ENCODE measurements at places on chromosomes 4 and X. TPM values are rescaled to one million over a fixed set of nuclear protein-coding genes. Genes with fewer than 3 reads are reported as not detected.

DNA sequence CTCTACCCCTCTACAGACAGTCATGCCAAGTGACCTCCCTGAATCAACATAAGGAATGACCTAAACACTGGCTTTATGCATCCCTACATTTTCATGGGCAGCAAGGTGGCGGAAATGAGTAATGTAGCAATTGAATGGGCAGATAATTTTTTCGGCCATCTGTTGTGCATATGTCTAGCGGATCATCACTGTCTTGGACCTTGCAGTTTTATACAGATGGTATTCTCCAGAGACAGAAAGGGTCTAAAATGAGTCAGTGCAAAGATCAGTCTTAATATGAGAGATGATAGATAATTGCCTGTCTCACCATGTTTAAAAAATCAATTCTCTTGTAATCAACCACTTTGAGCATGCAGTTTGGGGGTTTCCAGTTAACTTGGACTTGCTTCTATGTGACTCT lies 177.3 kb upstream of the DKK2 start:
- DNase-seq, result no peak
- no peaks in the 10 kb centered on the region for H3K36me3 ChIP-seq
- H3K4me1 ChIP-seq, result no peaks in the 10 kb centered on the region
- no peaks in the 10 kb centered on the region for H3K27me3 ChIP-seq
- H3K27ac ChIP-seq, result no peak overlapping the region
- H3K4me3 ChIP-seq, result no peak overlapping the region

DNA sequence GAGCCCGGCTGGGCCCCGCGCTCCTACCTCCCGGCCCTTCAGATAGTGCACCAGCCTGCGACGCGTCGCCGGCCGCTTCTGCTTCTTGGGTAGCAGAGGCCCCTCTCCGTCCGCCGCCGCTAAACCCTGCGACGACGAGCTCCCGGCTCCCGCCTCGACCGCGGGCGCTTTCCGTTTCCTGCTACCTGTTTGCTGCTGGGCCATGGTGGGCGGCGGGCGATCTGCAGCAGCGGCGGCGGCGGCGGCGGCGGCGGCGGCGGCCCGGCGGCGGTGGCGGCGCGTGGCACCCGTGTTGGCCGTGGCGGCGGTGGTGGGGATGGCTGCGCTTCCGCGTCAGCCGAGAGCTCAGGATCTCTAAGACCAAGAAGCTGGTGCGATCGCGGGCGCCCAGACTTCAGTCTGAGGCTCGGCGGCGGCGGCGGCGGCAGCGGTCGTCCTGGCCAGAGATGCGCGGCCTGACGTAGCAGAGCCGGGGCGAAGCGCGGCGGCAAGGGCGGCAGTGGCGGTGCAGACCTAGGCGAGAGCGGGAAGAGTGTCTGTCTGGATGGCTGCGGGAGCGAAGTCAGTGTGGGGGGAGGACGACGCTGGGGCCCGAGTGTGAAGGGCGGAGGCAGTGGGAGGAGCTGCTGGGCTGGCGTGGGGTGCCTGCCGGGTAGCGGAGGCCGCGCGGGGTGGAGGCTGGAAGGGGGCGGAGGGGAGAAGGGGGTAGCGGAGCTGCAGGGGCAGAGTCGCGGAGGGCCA lies at the start of gene DCAF12L2:
Gene DCAF12L2 (minus strand): TSS at position 569 of the 741 bp plus-strand sequence. CDS start 365 bp downstream, at position 204.
- H3K27ac ChIP-seq, result no peak within 1 kb of the TSS
- no peak within 1 kb of the TSS for H3K4me3 ChIP-seq
- H3K36me3 ChIP-seq, result no peaks in the 10 kb centered on the region
- no peaks in the 10 kb centered on the region for H3K27me3 ChIP-seq
- DNase-seq, result no peak

- no peak overlapping the region for H3K4me3 ChIP-seq
- no peak for DNase-seq
- no peaks in the 10 kb centered on the region for H3K27me3 ChIP-seq
- H3K4me1 ChIP-seq, result no peaks in the 10 kb centered on the region
- H3K36me3 ChIP-seq, result no peaks in the 10 kb centered on the region
Observed at GRCh38 chrX:150837845-150838244, 60.6 kb downstream of the CD99L2 start.

GRCh38 chr4:123580981-123581664 lies 184.5 kb downstream of the SPRY1 start:
- H3K4me1 ChIP-seq, result no peaks in the 10 kb centered on the region
- no peak for DNase-seq
- H3K27me3 ChIP-seq, result no peaks in the 10 kb centered on the region
- H3K36me3 ChIP-seq, result no peaks in the 10 kb centered on the region
- H3K4me3 ChIP-seq, result no peak overlapping the region

- H3K36me3 ChIP-seq, result no peaks in the 10 kb centered on the region
- no peak overlapping the region for H3K4me3 ChIP-seq
- H3K4me1 ChIP-seq, result no peaks in the 10 kb centered on the region
- no peaks in the 10 kb centered on the region for H3K27me3 ChIP-seq
- no peak overlapping the region for H3K27ac ChIP-seq
- no peak for DNase-seq
Observed at GRCh38 chrX:119189115-119189514, 47.0 kb upstream of the PGRMC1 start.

GRCh38 chrX:119455264-119455663 lies 13.0 kb upstream of the SLC25A5 start:
- H3K4me1 ChIP-seq, result no peaks in the 10 kb centered on the region
- H3K27ac ChIP-seq, result peak overlapping the region; percentile 74
- no peaks in the 10 kb centered on the region for H3K27me3 ChIP-seq
- no peak overlapping the region for H3K4me3 ChIP-seq
- no peaks in the 10 kb centered on the region for H3K36me3 ChIP-seq
- DNase-seq, result no peak

GRCh38 chrX:45258731-45259402 lies 58.2 kb upstream of the DIPK2B start:
- H3K36me3 ChIP-seq, result no peaks in the 10 kb centered on the region
- H3K4me3 ChIP-seq, result no peak overlapping the region
- no peaks in the 10 kb centered on the region for H3K27me3 ChIP-seq
- no peaks in the 10 kb centered on the region for H3K4me1 ChIP-seq
- no peak overlapping the region for H3K27ac ChIP-seq

GRCh38 chr4:113052379-113052951 lies 3.0 kb downstream of the ANK2 start:
- H3K27me3 ChIP-seq, result no peaks in the 10 kb centered on the region
- no peak for DNase-seq
- no peaks in the 10 kb centered on the region for H3K36me3 ChIP-seq
- H3K4me1 ChIP-seq, result no peaks in the 10 kb centered on the region
- H3K4me3 ChIP-seq, result no peak overlapping the region

GRCh38 chrX:96889726-96890125 lies 6.0 kb downstream of the RPA4 start:
- no peak for DNase-seq
- H3K4me1 ChIP-seq, result no peaks in the 10 kb centered on the region
- no peaks in the 10 kb centered on the region for H3K27me3 ChIP-seq
- H3K4me3 ChIP-seq, result no peak overlapping the region
- no peaks in the 10 kb centered on the region for H3K36me3 ChIP-seq

GRCh38 chrX:136671006-136671610 lies 23.1 kb downstream of the CD40LG start:
- H3K27me3 ChIP-seq, result no peaks in the 10 kb centered on the region
- H3K4me3 ChIP-seq, result no peak overlapping the region
- DNase-seq, result no peak
- H3K36me3 ChIP-seq, result no peaks in the 10 kb centered on the region

- no peaks in the 10 kb centered on the region for H3K4me1 ChIP-seq
- peak overlapping the region; percentile 8 for H3K27ac ChIP-seq
- no peak for DNase-seq
- no peaks in the 10 kb centered on the region for H3K36me3 ChIP-seq
- no peak overlapping the region for H3K4me3 ChIP-seq
Observed at GRCh38 chrX:17740137-17741122, 3.1 kb downstream of the SCML1 start.

GRCh38 chr4:88981993-88982392 lies 75.0 kb downstream of the FAM13A start:
- H3K4me1 ChIP-seq, result no peaks in the 10 kb centered on the region
- H3K27ac ChIP-seq, result no peak overlapping the region
- no peak for DNase-seq
- H3K36me3 ChIP-seq, result no peaks in the 10 kb centered on the region
- no peak overlapping the region for H3K4me3 ChIP-seq

- no peaks in the 10 kb centered on the region for H3K36me3 ChIP-seq
- no peaks in the 10 kb centered on the region for H3K4me1 ChIP-seq
- no peaks in the 10 kb centered on the region for H3K27me3 ChIP-seq
- DNase-seq, result no peak
Observed at GRCh38 chrX:150502091-150502490, 66.3 kb upstream of the MTM1 start.

DNA sequence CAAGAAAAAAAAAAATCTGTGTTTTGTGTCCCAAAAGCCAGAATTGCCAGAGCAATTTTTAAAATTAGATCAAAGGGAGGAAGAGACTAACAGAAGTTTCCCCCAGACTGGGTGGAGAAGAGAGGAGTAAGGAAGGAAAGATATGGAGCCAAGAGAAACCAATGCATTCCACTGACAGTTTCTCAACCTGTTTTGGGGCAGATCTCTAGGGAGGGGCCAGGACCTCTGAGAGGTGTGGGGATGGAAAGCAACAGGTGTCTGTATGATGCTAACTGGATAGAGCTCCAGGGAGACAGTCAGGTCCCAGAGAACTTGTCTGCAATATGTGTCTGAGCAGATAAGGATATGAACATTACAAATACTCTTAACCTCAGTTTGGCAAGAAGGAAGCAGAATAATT lies 22.7 kb upstream of the GAB1 start:
- H3K4me3 ChIP-seq, result no peak overlapping the region
- no peaks in the 10 kb centered on the region for H3K36me3 ChIP-seq
- DNase-seq, result no peak
- no peaks in the 10 kb centered on the region for H3K4me1 ChIP-seq

GRCh38 chr4:4502694-4503311 lies 39.0 kb downstream of the STX18 start:
- H3K27me3 ChIP-seq, result no peaks in the 10 kb centered on the region
- no peak for DNase-seq
- peaks cover 6% of the 10 kb centered on the region for H3K4me1 ChIP-seq
- no peaks in the 10 kb centered on the region for H3K36me3 ChIP-seq

DNA sequence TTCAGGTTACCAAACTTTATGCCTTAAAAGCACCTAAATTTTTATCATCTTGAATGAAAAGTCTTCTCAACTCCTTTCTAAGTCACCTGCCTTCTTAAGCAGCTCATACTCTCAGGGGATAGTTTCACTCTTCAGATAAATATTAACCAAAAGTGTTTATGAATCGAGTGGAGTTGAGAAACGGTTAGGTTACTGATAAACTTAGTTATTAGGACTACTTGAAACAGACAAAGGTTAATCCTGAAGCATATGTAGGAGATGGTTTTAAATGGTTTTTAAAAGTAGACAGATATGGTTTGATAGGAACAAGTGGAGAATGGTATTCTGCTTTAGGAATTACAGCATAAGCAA lies 32.8 kb downstream of the CLDN22 start:
- H3K4me1 ChIP-seq, result no peaks in the 10 kb centered on the region
- H3K4me3 ChIP-seq, result no peak overlapping the region
- H3K27ac ChIP-seq, result no peak overlapping the region
- H3K27me3 ChIP-seq, result no peaks in the 10 kb centered on the region

DNA sequence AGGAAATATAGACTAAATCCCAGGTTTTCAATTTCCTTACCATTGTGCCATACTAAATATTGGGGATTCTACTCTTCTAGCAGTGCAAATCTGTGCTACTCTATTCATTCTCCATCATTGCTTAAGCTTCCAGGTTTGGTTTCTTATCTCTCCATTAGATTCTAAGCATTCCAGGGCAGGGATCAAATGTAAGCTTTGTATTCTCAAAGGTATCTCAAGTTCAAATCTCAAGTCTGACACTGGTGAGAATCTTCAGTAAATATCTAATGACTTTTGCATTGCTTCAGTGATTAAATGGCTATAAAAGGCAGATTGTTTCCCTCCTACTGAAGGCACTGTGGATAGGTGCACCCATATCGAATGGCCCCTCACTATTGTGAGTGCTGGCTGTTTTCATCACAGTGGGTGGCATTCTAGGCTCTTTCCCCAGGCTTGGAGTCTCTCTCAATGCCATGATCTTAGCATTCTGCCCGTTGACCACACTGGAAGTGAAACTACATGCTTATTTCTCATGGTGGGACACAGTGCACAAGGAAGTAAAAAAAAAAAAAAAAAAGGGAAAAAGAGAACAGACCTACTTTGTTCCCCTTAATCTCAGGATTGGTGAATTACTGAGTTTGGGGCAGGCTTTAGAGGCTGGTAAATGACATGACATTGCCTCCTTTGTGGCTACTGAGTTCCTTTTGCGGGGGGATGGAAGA lies 28.7 kb downstream of the FAM9C start:
- H3K36me3 ChIP-seq, result no peaks in the 10 kb centered on the region
- no peaks in the 10 kb centered on the region for H3K4me1 ChIP-seq
- H3K4me3 ChIP-seq, result no peak overlapping the region
- H3K27ac ChIP-seq, result peak overlapping the region; percentile 15
- no peaks in the 10 kb centered on the region for H3K27me3 ChIP-seq
- no peak for DNase-seq

GRCh38 chrX:12065251-12065650 lies 73.0 kb upstream of the FRMPD4 start:
- H3K4me3 ChIP-seq, result no peak overlapping the region
- DNase-seq, result no peak
- no peaks in the 10 kb centered on the region for H3K27me3 ChIP-seq
- no peaks in the 10 kb centered on the region for H3K36me3 ChIP-seq

GRCh38 chr4:165489786-165490185 lies 111.0 kb downstream of the CPE start:
- no peak overlapping the region for H3K27ac ChIP-seq
- H3K36me3 ChIP-seq, result no peaks in the 10 kb centered on the region
- no peaks in the 10 kb centered on the region for H3K27me3 ChIP-seq
- H3K4me1 ChIP-seq, result no peaks in the 10 kb centered on the region

DNA sequence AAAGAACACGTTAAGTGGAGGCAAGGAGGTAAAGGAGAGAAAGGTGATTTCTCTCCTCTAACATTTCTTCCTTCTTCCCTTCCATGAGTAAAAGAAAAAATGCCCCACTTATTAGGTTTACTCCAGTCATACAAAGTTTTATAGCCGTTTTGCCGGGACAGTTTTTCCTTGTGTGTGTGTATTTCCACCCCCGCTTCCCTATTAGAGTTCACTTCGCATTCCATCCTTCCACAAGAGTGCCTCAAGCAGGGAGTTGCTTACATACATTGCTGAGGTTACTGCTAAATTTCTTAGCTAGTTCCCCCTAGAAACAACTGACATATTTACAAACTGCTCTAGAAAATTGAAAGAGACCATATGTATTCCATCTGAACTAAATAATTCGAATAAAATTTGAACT lies 45.2 kb upstream of the BMP15 start:
- no peaks in the 10 kb centered on the region for H3K36me3 ChIP-seq
- H3K27me3 ChIP-seq, result no peaks in the 10 kb centered on the region
- no peak overlapping the region for H3K27ac ChIP-seq
- H3K4me3 ChIP-seq, result no peak overlapping the region

MAGEC1 gene
- total RNA-seq, result not detected

ASB5 gene
- total RNA-seq, result not detected

TLR8 gene
- total RNA-seq, result not detected

DDX53 gene
- not detected for total RNA-seq

CPLX1 gene
- 0.67 TPM for total RNA-seq

MSX1 gene
- total RNA-seq, result not detected

MAGEB10 gene
- total RNA-seq, result not detected

PRR32 gene
- not detected for total RNA-seq

HNRNPH2 gene
- 29.4 TPM for total RNA-seq

All from Peyer's patch (tissue), 4 donors.